Esophagus squamous epithelium (tissue), 5 donors: ENCODE measurements at places on chromosomes 7 and 10. TPM values are rescaled to one million over a fixed set of nuclear protein-coding genes. Genes with fewer than 3 reads are reported as not detected.
A peak's percentile ranks its signal among the peaks of the same experiment; 100 is the strongest.

DNA sequence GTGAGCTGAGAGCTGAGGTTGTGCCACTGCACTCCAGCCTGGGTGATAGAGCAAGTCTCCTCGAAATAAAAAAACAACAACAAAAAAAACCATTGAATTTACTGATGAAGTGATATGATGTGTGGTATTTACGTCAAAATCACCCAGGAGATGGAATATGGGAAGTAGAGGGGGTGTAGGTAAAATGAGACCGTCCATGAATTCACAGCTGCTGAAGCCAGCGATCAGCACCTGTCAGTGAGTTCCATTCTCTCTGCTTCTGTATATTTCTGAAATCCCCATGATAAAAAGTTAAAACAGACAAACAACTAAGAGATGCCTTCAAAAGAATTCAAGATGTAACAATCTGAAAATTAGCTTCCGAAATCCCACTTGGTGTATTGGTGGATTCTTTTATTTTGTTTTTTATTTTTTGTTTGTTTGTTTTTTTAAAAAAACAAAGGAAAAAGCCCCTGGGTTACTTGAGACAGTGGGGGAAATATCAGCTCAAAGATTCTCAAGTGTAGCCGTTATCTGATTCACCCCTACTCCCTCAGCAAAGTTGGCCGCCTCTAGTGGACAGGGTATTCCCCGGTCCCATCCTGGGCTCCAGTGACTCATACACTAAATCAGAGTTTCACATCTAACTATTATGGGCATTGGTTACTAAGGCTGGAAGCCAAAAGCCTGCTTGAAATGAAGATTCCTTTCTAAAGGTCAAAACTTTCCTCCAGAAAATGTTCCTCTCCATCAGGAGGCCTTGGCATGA, 76.4 kb downstream of the MAP3K8 start:
- no peak for DNase-seq
- no peaks in the 10 kb centered on the region for H3K36me3 ChIP-seq
- H3K27ac ChIP-seq: no peak overlapping the region
- H3K4me1 ChIP-seq: peaks cover 9% of the 10 kb centered on the region

Gene NEUROD6
- not detected for total RNA-seq

Gene ICA1
- 12.6 TPM for total RNA-seq

Gene MICU1
- total RNA-seq: 14.6 TPM

DNA sequence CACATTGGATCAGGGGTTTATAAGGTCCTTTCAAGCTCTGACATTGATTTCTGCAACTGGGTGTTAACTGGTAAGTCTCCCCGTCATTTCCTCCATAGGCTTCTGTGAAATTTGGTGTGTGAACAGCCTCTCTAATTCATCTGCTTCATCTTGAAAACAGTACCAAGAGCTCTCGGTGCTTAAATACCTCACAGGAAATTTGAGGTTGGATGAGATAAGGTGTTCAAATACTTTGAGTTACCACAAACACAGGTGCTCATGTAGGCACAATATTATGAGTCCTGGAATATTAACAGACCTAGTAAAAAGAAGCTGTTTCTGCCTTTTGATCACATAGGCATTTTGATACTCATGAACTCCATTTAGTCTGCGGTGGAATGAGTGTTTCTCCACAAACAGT, 85.2 kb downstream of the RTKN2 start:
- no peak overlapping the region for H3K27ac ChIP-seq
- H3K27me3 ChIP-seq: no peaks in the 10 kb centered on the region
- no peaks in the 10 kb centered on the region for H3K4me1 ChIP-seq
- no peaks in the 10 kb centered on the region for H3K36me3 ChIP-seq
- no peak overlapping the region for H3K4me3 ChIP-seq
- DNase-seq: no peak

DNA sequence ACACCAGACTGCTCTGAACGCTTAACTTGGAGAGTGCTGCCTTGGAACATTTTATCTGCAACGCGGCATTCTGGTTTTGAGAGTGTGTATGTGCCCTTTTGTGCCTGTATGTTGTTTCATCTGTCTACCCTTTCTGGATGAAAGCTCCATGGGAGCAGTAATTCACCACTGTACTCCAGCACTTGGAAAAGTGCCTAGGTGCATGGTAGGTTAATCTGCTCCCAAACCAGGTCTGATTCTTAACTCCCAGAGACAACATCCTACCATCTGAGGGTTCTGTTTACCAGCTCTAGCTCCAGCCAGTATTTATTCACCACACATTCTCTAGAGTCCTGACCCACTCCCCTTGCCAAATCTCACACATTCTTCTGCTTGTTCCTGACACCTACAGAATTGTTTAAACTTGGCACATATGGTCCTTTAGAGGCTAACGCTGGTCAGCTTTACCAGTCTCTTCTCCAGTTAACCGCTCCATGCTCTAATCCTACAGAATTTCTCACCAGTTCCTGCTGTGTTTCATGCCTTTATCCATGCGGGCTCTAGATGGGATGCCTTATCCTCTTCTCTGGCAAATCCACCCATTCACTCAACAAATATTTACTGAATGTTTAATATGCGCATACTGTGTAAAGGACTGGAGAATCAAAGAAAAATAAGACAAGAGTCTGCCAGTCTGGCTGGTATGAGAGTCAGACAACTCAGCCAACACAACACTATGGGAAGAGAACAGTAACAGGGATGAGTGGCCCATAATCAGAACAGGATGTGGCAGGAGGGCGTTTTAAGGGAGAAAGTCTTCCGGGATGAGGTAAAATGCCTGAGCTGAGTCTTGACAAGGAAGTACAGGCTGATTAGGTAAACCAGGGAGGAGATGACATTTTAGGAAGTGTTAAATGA, 46.3 kb downstream of the MTPN start:
- DNase-seq: no peak
- peaks cover 60% of the 10 kb centered on the region for H3K4me1 ChIP-seq
- peak overlapping the region; percentile 7 for H3K27ac ChIP-seq
- H3K4me3 ChIP-seq: no peak overlapping the region
- no peaks in the 10 kb centered on the region for H3K27me3 ChIP-seq

GRCh38 chr10:54614072-54614471, 187.0 kb downstream of the PCDH15 start:
- no peaks in the 10 kb centered on the region for H3K27me3 ChIP-seq
- no peaks in the 10 kb centered on the region for H3K4me1 ChIP-seq
- H3K27ac ChIP-seq: no peak overlapping the region
- DNase-seq: no peak
- H3K36me3 ChIP-seq: no peaks in the 10 kb centered on the region

GRCh38 chr7:89232-90019, 102.9 kb upstream of the FAM20C start:
- H3K4me1 ChIP-seq: peaks cover 78% of the 10 kb centered on the region
- no peak for DNase-seq
- no peaks in the 10 kb centered on the region for H3K27me3 ChIP-seq

- H3K4me3 ChIP-seq: no peak overlapping the region
- no peaks in the 10 kb centered on the region for H3K4me1 ChIP-seq
- H3K36me3 ChIP-seq: no peaks in the 10 kb centered on the region
- H3K27ac ChIP-seq: no peak overlapping the region
- no peak for DNase-seq
- H3K27me3 ChIP-seq: no peaks in the 10 kb centered on the region
Measured at GRCh38 chr7:131845573-131846314, 289.3 kb upstream of the PODXL start.

DNA sequence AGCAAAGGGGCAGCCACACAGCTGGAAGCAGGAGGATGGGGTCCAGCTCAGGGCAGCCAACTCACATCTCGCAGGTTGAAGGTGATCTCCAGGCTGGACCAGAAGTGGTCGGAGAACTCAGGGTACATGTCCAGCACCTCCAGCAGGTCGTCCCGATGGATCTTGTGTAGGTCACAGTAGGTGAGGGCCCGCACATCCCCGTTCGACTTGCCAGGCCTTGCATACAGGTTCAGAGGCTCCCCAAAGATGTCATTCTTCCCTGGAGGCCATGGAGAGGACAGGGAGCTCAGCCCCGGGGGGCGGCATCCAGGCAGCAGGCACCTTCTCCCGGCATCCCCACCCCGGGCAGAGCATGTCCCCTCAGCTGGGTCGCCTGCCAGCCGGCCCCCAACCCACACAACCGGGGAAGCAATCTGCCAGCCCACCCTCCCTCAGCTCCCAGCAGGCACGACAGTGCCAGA, 29.3 kb downstream of the KCNH2 start:
- H3K4me1 ChIP-seq: peaks cover 39% of the 10 kb centered on the region
- H3K36me3 ChIP-seq: no peaks in the 10 kb centered on the region
- no peak for DNase-seq
- H3K27ac ChIP-seq: no peak overlapping the region
- H3K4me3 ChIP-seq: no peak overlapping the region

DNA sequence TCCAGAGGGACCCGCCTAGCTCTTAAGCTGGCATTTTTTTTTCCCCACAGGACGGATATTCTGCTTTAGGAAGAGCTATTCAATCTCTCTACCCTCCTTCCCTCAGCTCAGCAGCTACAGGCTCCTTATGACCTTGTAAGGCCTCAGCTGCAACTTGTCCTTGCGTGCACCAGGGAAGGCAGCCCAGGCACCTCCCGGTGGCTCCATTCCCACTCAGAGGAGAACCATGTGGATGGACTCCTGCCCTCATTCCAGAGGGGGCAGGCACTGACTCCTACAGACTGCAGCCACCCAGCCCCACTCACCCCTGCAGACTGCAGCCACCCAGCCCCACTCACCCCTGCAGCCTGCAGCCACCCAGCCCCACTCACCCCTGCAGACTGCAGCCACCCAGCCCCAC, 73.7 kb downstream of the ITIH5 start:
- DNase-seq: no peak
- no peaks in the 10 kb centered on the region for H3K27me3 ChIP-seq
- peaks cover 4% of the 10 kb centered on the region for H3K4me1 ChIP-seq
- H3K4me3 ChIP-seq: no peak overlapping the region
- H3K36me3 ChIP-seq: no peaks in the 10 kb centered on the region

GRCh38 chr7:79298145-79298760, 155.2 kb downstream of the MAGI2 start:
- no peak overlapping the region for H3K4me3 ChIP-seq
- H3K27me3 ChIP-seq: no peaks in the 10 kb centered on the region
- no peaks in the 10 kb centered on the region for H3K4me1 ChIP-seq
- no peaks in the 10 kb centered on the region for H3K36me3 ChIP-seq

DNA sequence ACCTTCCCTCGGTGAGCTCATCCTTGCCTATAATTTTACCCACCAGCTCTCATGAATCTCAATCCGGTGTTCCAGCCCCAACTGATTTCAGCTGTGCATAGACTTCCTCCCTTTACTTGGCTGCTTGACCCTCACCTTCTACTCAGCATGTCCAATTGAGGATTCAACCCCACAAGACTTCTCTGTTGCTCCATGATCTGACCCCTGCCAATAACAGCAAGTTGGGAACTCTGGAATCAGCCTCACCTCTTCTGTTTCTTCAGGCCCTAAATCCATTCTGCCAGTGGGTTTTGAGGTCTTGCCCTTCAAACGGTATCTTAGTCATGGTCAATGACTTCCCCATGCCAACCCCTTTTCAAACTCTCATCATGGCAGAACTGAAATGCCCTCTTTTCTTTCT, 390.4 kb downstream of the CALN1 start:
- H3K4me3 ChIP-seq: no peak overlapping the region
- no peaks in the 10 kb centered on the region for H3K4me1 ChIP-seq
- no peak for DNase-seq
- H3K27ac ChIP-seq: no peak overlapping the region
- H3K27me3 ChIP-seq: no peaks in the 10 kb centered on the region
- H3K36me3 ChIP-seq: no peaks in the 10 kb centered on the region

DNA sequence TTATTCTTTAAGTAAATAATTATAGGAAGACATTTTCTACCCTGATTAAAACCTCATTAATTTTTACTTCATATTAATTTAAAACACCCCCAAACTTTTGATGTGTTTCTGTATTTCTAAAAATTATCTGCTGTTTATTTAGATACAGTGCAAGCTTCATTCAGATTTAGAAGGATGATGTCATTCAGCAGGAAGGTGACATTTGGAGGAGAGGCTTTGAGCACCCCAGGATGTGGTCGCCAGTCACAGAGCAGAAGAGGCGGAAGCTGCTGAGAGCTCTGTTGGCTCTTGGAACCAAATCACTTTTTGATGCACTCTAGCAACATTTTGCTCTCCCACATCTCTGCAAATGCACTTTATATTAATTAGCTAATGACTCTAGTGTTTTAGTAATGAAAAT, 233.9 kb upstream of the CACNA2D1 start:
- H3K27me3 ChIP-seq: no peaks in the 10 kb centered on the region
- H3K4me1 ChIP-seq: no peaks in the 10 kb centered on the region
- no peaks in the 10 kb centered on the region for H3K36me3 ChIP-seq
- no peak overlapping the region for H3K27ac ChIP-seq
- DNase-seq: no peak

DNA sequence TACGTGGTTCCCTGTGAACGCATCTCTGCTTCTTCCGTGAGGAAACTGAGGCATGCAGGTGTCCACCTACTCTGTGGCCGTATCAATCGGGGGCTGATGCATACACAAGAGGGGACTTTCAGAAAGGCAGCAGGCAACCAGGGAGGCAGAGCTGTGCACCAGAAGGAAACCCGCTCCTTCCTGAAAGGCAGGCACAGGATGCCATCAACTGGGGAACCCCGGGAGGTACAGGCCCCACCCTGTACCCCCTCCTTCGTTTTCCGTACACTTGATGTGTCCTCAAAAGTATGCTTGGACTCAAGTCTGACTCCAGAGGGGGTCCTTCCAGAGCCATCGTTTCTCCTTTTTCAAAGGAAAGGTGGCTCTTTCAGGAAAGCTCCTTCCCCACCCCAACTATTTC, 59.5 kb downstream of the ASB13 start:
- no peak overlapping the region for H3K27ac ChIP-seq
- H3K4me1 ChIP-seq: peaks cover 50% of the 10 kb centered on the region
- no peak for DNase-seq
- no peaks in the 10 kb centered on the region for H3K36me3 ChIP-seq
- no peak overlapping the region for H3K4me3 ChIP-seq

GRCh38 chr7:151225948-151226510, 976 bp downstream of the ABCF2 start:
- no peak for DNase-seq
- peaks cover 19% of the 10 kb centered on the region for H3K4me1 ChIP-seq
- peaks cover 10% of the 10 kb centered on the region for H3K36me3 ChIP-seq
- peak overlapping the region; percentile 94 for H3K4me3 ChIP-seq
- peak overlapping the region; percentile 91 for H3K27ac ChIP-seq

- no peak overlapping the region for H3K4me3 ChIP-seq
- no peak for DNase-seq
- H3K36me3 ChIP-seq: no peaks in the 10 kb centered on the region
- H3K27ac ChIP-seq: no peak overlapping the region
Measured at GRCh38 chr7:36661135-36661840, 63.0 kb downstream of the AOAH start.

Gene NET1
- 77.8 TPM for total RNA-seq

DNA sequence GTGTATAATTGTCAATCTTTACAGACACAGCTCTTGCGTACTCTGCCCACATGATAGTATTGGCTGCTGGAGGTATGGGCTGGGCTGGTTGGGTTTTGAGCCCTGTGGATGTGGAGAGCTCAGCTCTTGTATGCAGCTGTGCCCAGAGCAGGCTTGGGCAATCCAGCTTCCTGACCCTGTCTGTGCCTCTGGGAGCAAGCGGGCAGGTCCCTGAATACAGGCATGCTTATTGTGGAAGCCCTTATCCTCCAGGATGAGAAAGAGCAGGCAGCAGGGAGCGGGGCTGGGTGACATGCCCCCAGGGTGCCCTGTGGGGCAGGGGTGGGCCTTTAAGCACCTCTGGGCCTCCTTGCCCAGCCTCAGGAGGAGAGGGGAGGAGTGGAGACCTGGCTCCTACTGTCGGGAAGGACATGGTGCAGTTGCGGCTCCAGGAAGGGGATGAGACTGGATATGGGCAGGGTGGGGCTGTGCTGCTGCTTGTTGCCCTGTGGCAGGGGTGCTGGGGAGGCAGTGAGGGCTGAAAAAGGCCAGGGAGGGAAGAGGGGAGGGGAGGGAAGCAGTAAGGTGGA, 32.7 kb upstream of the SH2D4B start:
- H3K4me3 ChIP-seq: peak overlapping the region; percentile 11
- H3K27ac ChIP-seq: peak overlapping the region; percentile 94
- peaks cover 95% of the 10 kb centered on the region for H3K4me1 ChIP-seq
- peaks cover 4% of the 10 kb centered on the region for H3K36me3 ChIP-seq
